ENCODE measurements at places on chromosomes 7 and 10.

- peak; percentile 15 for DNase-seq
These were observed 14.8 kb downstream of the ACSM6 start for GRCh38 chr10:95208702-95209391.

GRCh38 chr10:11260170-11260569, 242.5 kb downstream of the CELF2 start:
- no peak for DNase-seq

- no peak for DNase-seq
These were observed 50.7 kb upstream of the AMPH start for GRCh38 chr7:38681882-38682281.

- DNase-seq: no peak
These were observed 27.0 kb downstream of the OGDHL start for GRCh38 chr10:49735161-49735560.

DNA sequence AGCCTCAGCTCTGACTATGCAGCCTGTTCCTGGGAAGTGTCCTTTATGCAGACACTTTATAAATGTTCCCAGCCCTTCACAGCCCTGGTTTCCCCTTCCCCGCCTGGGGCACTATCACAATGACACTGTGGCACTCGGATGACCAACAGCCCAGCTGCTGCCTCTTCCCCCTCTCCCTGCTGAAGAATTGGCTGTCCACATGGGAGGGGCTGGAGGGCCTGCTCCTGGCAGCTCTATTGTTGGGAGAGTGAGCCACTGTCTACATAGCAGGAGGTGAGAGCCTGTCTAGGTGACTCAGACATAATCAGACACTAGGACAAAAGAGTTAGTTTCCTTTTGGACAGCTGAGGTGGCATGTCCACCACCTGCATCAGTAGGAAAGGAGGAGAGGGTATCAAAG, 437.5 kb downstream of the PLXNA4 start:
- peak; percentile 64 for DNase-seq

DNA sequence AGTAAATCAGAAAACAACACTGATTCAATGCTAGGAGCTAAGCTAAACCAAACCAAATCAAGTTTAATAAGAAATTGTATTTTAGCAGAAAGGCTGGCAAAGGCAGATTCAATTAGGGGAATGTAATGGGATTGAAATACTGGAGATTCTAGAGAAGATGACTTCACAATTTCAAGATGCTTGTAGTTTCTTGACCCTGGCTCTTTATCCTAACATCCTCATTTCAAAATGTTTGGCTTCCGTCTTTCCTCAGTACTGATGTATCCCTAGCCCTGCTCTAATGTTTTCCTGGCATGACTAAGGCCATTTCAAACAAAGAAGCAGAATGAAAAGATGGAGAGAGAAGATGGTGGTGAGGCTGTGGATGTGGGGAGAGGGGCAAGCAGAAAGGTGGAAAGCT, 2.7 kb upstream of the JCAD start:
- peak; percentile 27 for DNase-seq

DNA sequence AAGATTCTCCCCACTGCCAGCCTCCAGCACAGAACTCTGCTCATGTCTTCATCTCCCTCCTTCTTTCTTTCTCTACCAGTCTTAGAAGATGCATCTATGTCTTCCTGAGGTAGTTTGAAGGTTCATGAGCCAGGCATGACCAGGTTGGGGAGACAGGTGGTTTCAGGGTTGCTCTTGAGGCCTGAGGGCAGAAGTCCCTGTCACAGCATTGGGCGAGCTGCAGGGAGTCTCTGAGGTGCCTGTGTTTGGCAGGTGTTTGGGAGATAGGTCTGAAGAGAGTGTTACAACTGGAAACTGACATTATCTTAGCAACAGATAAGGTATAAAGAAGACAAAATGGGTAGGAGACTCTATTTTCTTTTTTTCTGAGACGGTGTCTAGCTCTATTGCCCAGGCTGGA, 18.7 kb downstream of the PRSS2 start:
- DNase-seq: no peak

Data from RPMI7951 (cell line).